Activated naive CD4-positive, alpha-beta T cell (primary cell): ENCODE measurements at places on chromosomes 16 and 17.
A peak's percentile ranks its signal among the peaks of the same experiment; 100 is the strongest.

GRCh38 chr16:2881783-2882649 is 999 bp upstream of the FLYWCH2 start:
- DNase-seq: peak; percentile 39

GRCh38 chr16:68658341-68658973 is 13.3 kb downstream of the CDH3 start:
- no peak for DNase-seq

DNA sequence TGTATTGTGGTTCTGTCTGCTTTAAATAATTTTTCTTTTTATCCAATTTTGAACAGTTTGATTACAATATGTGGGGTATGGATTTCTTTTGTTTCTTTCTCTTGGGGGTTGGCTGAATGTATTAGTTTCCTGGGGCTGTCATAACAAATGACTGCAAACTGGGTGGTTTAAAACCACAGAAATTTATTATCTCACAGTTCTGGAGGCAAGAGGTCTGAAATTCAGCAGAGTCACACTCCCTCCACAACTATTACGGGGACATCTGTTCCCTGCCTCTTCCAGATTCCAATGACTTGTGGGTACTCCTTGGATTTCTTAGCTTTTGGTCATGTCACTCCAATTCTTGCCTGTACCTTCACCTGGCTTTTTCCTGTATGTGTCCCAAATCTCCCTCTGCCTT is 23.7 kb downstream of the COX11 start:
- DNase-seq: no peak

DNA sequence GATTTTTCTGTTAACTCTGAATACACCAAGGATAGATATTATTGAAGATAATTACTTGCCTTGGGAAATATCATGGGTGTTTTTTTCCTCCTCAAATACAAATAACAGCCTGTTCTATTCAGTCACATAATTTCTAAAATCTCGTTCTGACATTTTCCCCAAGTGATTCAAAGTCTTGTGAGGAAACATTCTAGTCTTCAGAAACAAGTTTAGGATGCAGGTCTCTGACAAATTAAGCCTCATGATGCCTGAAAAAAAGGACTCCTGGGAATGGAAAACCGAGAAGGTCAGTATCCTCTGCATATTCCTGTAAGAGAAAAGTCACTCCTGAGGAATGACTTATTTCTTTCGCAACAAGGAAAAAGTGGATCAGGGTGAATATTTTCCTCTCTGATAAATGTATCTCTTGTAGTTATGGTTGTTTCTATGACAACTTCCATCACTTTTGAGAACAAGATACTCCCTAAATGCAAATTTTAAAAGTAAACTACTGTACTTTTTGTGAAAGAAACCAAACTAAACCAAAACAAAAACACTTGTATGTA is 384.6 kb downstream of the CNTNAP4 start:
- DNase-seq: no peak

GRCh38 chr17:15332338-15332737 is 9.1 kb downstream of the TEKT3 start:
- DNase-seq: no peak

- DNase-seq: no peak
These were observed 8.6 kb downstream of the USP32 start for GRCh38 chr17:60383379-60383778.

- no peak for DNase-seq
These were observed 5.5 kb upstream of the SRL start for GRCh38 chr16:4247460-4247784.

DNA sequence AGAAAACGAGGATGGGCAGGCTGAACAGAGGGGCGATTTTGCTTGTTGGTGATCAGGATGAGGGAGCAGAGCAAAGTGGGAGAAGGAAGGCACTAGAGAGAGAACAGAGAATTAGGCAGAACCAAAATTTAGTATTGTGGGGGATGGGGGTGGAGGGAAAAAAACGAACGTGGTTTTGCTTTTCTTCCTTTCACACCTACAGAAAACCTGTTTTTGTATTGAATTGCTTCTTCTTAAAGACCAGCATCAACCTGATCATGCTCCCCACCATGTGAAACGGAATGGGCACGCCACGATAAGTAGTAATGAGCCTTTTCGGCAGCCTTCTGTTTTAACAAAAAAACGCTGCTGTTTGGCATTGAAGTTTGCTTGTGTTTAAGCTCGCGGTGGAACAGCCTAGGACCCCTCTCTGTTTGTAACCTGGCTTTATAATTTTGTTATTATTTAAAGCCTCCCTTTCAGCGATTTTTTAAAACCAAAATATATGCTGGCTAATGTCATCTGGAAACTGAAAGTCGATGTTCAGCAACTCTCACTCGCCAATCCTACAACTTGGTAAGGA is 36.8 kb downstream of the ERCC4 start:
- DNase-seq: no peak

DNA sequence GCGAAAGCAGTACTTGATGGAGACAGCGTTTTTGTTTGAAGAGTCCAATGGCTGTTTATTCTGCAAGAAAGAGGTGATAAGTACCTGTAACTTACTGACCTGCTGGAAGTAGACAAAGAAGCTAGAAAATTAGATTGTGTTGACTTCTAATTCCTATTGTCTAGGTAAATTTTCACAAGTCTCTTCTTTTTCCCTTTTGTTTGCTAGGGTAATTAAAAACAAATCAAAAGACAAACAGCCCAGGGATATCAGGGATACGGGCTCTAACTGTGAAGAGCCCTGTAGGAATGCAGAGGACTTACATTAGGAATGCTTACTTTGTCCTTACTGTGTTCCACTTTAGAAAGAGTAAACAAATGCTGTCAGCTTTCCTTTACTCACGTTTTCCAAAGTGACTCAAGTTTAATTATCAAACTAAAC is 7.0 kb downstream of the PSME3IP1 start:
- no peak for DNase-seq

DNA sequence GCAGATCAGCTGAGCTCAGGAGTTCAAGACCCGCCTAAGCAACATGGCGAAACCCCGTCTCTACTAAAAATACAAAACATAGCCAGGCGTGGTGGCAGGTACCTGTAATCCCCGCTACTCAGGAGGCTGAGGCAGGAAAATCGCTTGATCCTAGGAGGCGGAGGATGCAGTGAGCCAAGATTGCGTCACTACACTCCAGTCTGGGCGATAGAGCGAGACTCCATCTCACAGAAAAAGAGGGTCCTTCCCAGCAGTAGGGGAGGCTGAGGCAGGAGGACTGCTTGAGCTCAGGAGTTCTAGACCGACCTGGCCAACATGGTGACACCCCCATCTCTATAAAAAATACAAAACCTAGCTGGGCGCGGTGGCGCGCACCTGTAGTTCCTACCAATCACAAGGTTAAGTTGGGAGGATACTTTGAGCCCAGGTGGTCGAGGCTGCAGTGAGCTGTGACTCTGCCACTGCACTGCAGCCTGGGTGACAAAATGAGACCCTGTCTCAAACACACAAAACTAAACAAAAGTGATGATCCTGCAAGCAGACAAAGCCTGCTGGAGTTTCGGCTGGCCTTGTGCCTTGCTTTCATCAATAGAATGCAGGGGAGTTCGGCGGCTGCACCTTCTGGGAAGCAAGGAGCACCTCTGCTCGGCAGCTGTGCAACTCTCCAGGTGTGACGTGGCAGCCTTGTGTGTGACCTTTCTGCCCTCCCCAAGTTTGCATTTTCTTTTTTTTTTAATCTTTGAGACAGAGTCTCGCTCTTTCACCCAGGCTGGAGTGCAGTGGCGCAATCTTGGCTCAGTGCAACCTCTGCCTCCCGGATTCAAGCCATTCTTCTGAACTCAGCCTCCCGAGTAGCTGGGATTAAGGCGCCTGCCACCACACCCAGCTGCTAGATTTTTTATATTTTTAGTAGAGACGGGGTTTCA is 12.4 kb upstream of the YWHAE start:
- DNase-seq: no peak

- DNase-seq: no peak
These were observed 253.8 kb upstream of the PMFBP1 start for GRCh38 chr16:72425571-72426341.

DNA sequence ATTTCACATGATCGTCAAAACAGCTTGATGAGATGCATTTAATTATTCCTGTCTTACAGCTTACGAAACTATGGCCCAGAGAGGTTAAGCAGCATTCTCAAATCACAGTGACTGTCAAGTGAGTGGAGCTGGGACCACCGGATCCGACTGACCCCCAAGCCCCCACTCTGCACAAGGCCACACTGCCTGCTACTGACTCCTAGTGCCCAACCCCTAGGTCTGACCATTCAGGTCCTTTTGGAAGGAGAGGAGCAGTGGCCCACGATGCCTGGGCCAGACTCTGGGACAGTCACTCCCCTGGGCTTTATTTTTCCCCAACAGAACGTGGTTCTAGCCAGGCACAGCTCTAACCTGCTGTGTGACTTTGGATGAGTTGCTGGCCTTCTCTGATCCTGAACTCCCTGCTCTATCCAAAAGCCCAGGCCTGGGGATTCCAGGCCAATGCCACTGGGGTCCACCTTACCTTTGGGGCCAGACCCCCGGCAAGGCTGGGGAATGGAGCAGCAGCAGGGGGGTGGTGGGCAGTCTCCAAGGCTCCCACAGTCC is 9.9 kb downstream of the TSPOAP1 start:
- no peak for DNase-seq

DNA sequence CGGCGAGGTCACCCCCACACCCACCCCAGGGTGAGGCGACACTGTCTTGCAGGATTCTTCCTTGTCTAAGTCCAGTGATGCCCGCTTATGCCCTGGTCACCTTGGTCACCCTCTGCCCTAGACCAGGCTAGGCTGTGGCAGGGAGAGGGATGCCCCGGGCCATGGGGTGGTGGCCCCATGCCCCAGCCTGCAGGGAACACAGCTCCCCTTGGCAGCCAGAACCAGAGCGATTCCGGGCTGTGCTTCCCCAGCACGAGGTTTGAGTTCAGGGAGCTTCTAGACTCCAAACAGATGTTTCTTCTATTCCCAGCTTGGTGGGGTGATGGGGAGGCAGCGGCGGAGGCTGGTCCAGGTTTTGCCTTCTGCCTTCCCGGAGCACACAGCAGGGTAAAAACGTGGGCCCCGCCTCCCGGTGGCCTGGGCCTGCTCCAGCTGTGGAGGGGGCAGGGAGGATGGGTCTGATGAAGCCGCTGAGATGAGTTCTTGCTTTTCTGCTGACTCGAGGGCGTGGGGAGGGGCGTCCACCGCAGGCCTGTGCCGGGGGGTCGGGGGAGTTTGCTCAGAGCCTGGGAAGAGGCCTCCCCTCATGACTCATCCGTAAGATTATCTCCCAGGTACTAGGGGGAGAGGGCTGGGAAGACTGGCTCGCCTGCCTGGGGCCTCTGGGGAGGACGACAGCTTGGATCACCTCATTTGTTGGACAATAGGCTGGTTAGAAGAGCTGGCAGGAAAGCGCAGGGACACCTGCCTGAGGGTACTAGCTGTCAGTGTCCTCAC is 15.4 kb downstream of the SMTNL2 start:
- no peak for DNase-seq

GRCh38 chr17:14225254-14225980 is 11.2 kb downstream of the CDRT15 start:
- no peak for DNase-seq

GRCh38 chr16:8295513-8296237 is 294.6 kb downstream of the TMEM114 start:
- DNase-seq: no peak

DNA sequence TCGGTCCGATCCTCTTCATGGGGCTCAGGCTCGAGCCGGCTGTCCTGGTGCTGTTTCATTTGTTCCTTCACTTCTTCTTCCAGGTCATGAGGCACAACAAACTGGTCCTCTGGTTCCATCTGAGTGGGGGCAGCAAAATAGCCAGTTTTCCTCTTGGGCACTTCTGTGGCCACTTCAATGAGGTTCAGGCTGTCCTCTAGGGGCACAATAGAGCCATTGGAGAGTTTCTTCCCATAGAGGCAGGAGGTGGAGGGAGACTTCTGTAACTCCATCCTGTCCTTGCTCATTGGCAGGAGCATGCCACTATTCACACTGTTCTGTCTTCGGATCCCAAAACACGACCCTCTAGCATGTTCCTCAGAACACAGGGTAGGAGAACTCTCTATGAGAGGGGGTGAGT is 22.9 kb downstream of the MARVELD3 start:
- no peak for DNase-seq
